ENCODE measurements at places on chromosomes 2 and 18.

DNA sequence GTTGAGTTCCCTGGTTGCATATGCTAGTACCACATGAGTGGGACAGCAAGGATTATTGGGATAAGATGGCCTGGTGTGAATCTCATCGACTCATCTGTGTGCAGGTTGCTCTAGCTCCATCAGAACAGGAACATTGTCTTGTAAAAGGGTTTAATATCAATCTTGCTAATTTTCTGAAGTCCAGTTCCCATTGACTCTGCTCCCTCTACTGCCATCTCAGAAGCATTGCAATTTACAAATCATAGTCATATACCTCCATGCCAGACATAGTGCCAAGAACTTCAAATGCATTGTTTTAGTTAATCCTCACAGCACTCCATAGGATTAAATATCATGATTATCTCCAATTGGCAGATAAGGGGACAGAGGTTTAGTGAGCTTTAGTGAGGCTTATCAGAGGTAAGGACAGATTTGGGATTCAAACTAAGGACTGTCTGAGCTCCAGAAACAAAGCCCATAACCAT is 4.8 kb upstream of the STAT4 start:
- peak; percentile 46 for DNase-seq

- no peak for DNase-seq
Measured at GRCh38 chr18:32920796-32921787, 148.3 kb upstream of the KLHL14 start.

DNA sequence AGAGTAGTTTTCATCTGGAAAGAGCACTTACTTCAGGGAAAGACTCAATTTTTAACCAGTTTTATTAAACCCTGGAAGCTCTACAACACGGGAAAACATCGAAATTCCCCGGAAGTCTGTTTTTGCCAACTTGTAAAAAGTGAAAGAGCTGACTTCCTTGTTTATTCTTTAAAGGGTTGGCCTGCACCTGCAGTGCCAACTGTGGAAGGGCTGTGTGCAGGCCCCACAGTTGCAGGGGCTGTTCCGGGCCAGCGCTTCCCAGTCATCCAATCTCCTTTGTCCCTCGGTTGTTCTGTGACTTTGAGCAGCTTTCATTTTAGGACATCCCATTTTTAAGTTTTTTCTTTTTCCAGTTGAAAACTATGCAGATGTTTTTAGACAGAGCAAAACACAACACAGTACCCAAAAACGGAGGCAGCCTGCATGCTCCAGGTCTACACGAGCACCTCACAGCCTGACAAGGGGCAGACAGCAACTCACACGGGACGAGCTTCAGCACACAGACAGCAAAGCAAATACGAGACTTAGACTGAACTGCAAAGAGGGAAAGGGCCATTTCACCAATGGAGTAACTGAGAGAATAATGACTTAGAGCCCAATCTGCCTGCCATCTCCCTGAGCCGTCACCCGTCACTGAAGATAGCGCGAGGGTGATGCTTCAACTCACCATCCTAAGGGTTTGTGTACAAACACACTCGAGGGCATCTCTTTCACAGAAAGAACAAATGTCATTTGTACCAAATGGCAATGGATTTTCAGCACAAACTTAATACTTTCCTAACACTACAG is 70.6 kb downstream of the EMILIN2 start:
- DNase-seq, result no peak

- no peak for DNase-seq
Measured at GRCh38 chr18:26574958-26575864, 26.9 kb upstream of the KCTD1 start.

DNA sequence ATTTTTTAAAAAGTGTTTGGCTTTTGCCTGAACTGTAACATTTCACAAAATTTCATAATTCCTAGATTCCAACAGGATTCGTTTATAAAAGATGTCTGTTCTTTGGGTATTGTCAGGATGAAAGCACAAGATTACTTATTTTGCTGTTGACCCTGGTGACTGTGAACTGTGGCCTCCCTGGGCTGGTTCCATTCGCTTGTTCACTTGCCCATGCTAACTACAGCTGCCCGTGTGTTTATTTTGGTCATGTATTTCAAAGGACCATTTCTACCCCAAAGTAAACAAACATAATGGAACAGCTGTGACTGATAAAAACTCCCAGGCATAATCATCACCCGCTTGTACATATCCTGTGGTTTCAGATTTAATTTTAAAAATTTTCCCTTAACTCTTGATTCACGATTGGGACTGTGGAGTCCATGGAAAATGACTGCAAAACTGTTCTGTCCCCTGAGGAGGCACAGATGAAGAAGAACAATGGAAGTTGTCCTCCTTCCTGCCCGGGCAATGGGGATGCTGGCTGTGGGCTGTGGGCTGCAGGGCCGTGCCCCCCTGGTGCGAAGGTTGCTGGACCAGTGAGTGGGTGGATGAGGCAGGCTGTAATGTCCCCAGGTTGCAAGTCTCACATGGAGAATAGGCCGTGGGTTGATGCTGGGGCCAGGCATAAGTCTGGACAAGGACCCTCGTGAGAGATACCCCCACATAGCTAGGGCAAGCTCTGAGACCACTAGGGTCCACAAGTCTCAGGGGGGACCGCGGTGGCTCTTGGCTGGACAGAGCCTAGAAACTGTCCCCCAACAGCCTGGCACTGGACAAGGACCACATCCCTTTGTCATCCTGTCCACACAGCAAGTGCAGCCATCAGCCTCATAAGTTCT is 28.9 kb upstream of the HDAC4 start:
- DNase-seq, result no peak

- DNase-seq, result peak; percentile 75
Measured at GRCh38 chr2:97688062-97688827, 18.7 kb downstream of the C2orf92 start.

- no peak for DNase-seq
Measured at GRCh38 chr2:169286624-169287231, 75.6 kb downstream of the LRP2 start.

GRCh38 chr2:75577280-75577679 is 16.5 kb upstream of the EVA1A start:
- no peak for DNase-seq

DNA sequence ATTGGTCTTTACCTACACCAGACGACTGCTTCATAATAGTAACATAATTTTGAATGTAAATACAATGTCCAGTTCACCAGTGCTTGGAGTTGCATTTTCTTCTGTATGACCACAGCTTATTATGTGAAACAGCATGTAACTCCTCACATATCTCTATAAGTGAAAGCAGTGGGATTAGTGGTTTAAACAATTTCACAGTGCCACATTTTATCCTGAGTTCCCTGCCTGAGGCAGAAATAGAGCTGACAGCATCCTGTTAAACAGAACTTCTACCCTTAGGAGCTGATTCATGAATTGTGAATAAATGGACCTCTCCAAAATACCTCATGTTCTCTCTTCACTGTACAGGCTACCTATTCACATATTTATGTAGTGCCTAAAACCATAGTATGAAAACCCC is 542.3 kb upstream of the VWC2L start:
- DNase-seq, result no peak

DNA sequence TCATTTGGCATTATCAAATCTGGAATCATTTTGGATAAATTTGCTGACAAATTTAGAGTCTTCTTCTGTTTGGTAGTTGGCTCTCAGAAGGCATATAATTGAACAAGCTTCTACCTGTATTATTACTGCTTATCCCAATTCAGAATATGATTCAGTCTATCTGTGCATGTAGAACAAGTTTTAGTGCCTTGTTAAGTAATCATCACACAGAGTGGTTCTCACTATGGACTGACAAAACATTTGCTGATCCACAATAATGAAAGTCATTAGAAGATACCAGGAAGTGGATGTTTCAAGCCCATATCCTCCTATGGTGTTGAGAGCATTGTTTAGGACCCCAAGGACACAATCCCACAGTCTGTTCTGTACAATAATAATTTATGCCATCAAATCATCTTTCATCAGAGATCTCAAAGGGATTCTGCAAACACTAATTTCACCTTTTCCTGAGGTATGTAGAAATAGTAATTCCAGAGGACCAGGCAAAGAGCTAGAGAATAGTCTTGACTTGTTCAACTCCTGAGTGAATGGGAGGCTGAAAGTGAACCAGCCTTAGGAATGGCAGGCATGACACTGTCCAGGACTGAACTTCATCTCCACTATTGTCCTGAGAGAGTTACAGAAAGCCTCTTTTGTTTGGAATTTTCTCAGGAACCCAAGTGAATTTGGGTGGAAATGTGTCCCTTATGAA is 29.6 kb upstream of the DSC1 start:
- no peak for DNase-seq

DNA sequence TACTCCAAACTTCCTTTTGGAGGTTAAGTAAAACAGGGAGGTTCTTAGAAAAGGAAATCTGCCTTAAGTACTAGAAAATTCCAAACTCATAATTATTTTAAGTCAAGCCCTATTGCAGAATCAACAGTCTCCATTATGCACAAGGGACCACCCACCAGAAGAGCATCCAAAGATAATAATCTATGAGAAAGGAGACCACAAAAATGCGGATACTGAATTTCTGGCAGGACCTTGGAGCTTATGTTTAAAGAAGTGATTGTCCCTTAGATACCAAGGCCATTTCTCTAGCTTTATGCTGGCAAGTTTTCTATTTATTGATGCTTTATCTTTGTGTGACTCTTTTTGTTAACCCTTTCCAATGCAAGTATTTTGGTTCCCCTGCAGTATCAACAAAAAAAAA is 404.0 kb upstream of the MMADHC start:
- DNase-seq, result no peak

GRCh38 chr2:235377176-235377575 is 116.7 kb upstream of the AGAP1 start:
- no peak for DNase-seq

- DNase-seq, result no peak
Measured at GRCh38 chr2:119455066-119455718, 23.5 kb downstream of the TMEM37 start.

- no peak for DNase-seq
Measured at GRCh38 chr18:35028536-35028935, 12.7 kb upstream of the MAPRE2 start.

DNA sequence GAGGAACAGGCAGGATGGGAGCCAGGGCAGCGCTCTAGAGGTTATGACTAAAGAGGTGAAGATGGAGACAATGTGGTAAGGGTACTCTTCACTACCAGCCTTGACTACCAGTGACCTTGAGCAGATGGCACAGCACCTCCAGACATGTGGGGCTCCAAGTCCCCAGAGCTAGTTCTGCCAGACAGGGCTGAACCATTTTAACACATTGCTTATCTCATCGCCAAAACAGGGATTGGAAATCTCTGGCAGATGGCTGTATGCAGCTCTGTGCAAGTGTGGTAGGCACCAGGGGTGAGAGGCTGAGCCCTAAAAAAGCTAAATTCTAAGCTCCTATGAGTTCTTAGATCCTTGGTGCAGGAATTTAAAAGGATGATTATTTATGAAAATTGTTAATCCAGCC is 41.3 kb downstream of the FSHR start:
- no peak for DNase-seq

GRCh38 chr18:75179819-75180600 is 28.9 kb downstream of the PTGR3 start:
- no peak for DNase-seq

GRCh38 chr2:116719836-116720235 is 1094.7 kb upstream of the DDX18 start:
- DNase-seq, result no peak

DNA sequence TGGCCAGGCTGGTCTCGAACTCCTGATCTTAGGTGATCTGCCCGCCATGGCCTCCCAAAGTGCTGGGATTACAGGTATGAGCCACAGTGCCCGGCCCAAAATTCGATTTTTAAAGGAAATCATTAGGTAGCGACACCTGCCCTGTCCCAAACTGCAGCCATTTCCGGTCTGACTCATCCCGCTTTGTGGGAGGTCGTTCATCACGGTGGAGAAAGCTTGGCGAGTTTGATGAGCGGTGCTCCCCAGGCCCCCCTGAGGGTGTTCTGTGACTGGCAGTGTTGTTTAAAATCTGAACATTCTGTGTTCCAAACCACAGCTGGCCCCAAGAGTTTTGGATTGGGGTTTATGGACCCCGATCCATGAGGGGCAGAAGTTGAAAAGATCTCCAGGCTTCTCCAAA is 53.0 kb upstream of the GLI2 start:
- DNase-seq, result no peak

DNA sequence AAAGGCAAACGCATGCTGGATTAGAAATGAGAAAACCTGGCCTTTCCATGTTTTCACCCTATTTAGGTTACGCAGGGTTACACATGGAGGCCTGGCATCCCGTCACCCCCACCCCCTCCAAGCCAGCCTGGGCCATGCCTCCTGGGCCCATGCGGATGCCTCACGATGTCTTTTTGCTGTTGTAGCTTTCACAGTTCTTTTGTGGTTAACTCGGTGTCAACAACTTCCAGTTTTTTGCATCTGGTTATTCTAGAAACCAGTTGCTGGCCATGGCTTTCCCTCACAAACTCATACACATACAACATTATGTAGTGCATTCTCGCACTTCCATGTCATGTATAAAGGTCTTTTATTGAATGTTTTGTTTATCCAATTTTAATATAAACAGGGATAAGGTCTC is 204.9 kb upstream of the PXDN start:
- DNase-seq, result no peak

DNA sequence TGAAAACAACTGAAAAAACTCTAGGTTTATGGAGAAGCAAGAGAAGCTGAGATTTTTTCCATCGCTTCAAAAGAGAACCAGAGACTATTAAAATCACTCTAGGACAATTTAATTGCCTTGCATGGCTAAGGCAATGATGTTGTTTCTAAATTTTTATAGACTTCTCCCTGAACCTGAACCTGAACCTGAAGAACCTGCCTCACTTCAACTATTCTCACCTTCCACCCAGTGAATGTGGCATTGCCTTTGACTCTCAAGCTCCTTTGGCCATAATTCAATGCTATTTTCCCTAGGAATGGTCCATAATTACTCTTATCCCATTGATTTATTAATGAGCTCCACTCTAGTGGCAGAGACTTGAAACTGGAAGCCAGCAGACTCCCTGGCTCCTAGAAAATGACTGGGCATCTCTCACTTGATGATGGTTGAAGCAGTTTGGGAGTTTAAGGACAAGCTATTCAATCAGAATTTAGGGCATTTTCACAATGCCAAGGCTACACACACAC is 303.8 kb upstream of the UBE2E3 start:
- no peak for DNase-seq

DNA sequence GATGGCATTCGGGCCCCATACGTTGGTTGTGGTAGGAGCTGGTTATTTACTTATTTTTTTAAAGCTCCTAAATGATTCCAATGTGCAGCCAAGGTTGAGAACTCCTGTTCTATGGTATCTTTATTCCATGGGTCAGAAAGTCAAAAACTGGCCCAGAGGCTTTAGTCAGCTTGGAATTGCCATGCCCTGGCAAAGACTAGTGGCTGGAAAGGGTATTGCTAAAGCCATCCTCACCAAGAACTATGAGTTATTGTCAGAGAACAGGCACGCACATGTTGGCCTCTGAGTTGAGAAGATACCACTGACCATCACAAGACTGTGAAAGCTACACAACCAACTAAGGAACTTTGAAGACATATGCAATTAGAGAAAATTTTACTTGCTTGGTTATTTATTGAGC is 47.9 kb upstream of the ACMSD start:
- no peak for DNase-seq

DNA sequence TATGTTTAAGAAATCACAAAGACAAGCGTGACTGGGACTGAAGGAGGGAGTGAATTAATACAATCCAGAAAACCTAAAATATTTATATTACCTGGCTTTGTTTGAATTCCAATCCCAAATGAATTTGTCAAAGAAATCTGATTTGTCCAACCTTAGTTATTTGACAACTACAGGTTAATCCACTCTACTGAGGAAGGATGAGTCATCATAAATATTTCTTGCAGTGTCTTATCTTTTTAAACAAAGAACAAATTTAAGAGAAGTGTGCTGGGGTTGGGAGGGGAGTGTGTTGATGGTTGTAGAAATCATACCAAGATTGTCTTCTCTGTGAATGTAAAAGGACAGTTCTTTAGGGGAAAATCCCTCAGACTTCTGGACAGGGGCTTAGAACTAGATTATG is 1106.3 kb upstream of the SLC39A10 start:
- no peak for DNase-seq

Measured in activated CD4-positive, alpha-beta T cell treated with anti-CD3 and anti-CD28 coated beads, Interleukin-2, Interleukin-4, amounts not matched to agents 100 ng/mL and 50 ng/mL, durations not matched to agents 16 hours and 8 hours (primary cell).